ENCODE measurements at places on chromosomes 1 and 21.

DNA sequence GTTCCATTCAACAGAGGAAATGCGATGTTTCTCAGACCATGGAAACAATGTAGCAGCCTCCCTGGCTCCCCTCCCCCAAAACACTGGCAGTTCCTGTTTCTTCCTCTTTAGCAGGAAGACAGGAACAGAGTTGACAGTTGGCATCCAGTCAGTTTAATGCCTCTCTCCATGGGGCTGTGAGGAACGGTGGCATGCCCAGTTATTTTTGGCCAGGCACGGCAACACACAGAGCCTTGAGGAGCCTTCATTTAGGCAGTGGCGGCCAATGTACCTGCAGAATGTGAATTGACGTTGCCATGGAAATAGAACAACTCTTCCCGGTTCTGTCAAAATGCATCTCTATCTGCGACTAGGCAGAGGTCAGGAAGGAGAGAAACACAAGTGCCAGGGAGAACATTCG is 330.6 kb downstream of the DSCAM start:
- no peak for DNase-seq

- DNase-seq: no peak
These were observed 32.0 kb downstream of the PGBD5 start for GRCh38 chr1:230394134-230394533.

DNA sequence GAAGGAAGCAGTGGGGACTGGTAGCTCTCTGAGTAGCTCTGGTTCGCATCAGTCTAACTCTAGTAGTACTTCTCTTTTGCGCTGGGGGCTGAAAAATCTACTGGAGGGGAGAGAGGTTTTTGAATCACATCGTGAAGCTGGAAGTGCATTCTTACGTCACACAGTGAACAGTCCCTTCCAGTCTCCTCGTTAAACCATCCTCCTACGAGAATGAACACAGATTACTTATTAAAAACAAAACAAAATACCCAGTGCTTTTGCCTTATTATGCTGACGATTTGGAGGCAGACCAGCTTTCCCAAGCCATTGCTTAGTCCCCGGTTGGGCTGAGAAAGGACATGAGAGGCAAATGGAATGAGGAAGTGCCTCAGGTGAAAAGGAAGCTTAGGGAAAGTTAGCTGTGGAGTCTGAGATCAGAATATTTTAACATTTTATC is 16.1 kb downstream of the HUNK start:
- no peak for DNase-seq

- peak; percentile 33 for DNase-seq
These were observed 397.2 kb downstream of the KCNH1 start for GRCh38 chr1:210736713-210737112.

GRCh38 chr1:70754701-70755100 is 292.9 kb downstream of the PTGER3 start:
- no peak for DNase-seq

GRCh38 chr1:164644774-164645644 is 86.0 kb downstream of the PBX1 start:
- DNase-seq: no peak

DNA sequence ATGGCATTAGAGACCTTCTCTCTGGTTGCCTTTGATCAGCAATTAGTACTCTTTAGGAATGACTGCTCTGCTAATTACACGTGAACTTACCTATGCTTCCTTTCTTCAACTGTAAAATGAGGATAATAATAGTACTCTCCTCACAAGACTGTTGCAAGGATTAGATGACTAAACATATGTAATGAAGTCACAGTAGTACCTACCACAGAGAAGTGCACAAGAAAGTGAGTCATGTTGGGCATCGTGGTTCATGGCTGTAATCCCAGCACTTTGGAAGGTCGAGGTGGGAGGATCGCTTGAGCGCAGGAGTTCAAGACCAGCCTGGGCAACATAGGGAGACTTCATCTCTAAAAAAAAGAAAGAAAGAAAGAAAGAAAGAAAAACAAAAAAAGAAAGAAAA is 68.1 kb upstream of the AK4 start:
- DNase-seq: no peak

DNA sequence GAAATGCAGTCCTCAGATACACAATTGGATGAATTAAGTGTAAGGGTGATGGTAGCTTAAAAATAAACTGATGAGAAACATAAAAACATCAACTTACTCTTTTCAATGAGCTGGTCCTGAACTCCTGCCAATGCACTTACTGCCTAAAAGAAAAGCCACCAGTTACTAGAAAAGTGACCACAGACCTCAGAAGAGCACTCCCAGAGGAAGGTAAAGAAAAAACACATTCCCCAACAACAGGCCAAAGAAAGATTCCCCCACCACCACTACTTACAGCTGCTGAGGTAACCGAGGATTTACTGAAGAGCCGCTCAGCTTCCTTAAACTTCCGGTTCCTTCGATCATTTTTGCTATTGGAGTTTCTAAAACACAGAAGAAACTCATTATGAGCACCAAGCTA is 5.4 kb downstream of the MEAF6 start:
- no peak for DNase-seq

GRCh38 chr1:198903203-198903602 is 264.4 kb downstream of the PTPRC start:
- no peak for DNase-seq

DNA sequence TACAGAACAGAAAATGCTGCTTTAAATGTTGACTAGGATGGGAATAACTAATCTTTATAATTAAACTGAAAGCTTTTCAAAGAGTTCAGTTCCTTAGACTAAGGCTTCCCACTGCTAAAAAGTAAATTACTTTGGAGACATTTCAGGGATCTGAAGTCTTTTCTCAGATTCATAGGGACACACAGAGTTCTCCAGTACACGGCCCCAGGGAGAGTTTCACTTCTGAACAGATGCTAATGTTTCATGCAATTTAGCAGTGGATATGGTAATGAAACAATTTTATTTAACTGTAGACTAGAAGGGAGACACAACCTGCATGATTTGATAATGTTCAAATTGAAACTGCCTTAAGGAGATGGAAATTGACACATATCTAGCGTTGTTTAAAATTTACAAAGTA is 1282.6 kb downstream of the NCAM2 start:
- DNase-seq: no peak

DNA sequence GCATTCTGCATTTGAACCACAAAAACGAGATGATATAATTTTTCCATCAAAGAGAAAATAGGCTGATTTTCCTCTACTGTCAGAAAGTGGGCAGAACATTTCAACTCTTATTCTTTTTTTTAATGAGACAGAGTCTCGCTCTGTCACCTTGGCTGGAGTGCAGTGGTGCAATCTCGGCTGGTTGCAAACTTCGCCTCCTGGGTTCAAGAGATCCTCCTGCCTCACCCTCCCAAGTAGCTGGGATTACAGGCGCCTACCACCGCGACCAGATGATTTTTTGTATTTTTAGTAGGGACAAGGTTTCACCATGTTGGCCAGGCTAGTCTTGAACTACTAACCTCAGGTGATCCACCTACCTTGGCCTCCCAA is 11.6 kb downstream of the DSTYK start:
- no peak for DNase-seq

DNA sequence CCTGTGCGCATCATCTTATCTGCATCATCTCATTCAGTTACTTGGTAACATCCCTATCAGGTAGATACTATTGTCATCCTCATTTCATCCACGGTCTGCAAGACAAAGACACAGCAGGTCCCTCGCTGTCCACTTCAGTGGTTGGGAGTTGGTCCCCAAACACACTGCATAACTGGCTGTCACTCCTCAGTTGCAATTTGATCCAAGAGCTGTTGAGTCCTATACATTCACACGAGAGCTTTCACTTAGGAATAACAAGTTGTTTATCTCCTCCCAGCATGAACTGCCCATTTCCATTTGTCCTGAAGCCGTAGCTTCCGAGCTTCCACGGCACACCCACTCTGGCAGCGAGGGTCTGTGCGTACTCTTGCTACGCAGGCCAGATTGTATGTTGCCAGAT is 472.0 kb downstream of the CAMTA1 start:
- no peak for DNase-seq

DNA sequence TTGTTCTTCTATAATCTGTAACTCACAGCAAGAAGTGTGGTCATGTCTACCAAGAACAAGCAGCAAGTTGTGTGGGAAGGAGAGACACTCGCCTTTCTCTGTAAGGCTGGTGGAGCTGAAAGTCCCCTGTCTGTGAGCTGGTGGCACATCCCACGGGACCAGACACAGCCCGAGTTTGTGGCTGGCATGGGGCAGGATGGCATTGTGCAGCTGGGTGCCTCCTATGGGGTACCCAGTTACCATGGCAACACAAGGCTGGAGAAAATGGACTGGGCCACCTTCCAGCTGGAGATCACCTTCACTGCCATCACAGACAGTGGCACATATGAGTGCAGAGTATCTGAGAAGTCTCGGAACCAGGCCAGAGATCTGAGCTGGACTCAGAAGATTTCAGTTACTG is 15.5 kb downstream of the CD101 start:
- DNase-seq: no peak

- DNase-seq: no peak
These were observed 18.1 kb downstream of the COL6A1 start for GRCh38 chr21:45999581-46000181.

- no peak for DNase-seq
These were observed 11.4 kb upstream of the S100A8 start for GRCh38 chr1:153402226-153402625.

GRCh38 chr1:180282401-180283044 is 52.5 kb downstream of the LHX4 start:
- no peak for DNase-seq

DNA sequence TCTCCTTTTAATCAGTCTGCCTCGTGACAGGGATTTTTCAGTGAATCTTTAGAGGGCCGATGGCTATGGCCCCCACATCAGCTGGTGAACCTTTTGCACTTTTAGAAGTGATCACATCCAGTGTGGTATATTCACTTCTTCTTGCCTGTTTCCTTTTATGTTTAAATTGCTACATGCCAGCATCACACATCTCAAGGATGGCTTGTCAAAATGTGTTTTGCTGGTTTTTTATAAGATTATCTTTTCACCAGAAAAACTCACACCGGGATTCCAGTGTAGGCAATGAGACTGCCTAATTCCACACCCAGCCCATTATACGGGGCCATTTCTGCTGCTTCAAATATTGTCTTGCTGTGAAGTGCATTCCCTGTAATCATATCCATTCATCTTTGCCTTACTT is 1151.7 kb upstream of the ADGRL4 start:
- DNase-seq: no peak

GRCh38 chr21:41280115-41280919 is 36.3 kb upstream of the FAM3B start:
- no peak for DNase-seq

GRCh38 chr21:39189857-39190604 is 6.8 kb upstream of the PSMG1 start:
- no peak for DNase-seq

GRCh38 chr21:23111070-23111600 is 2112.9 kb downstream of the NCAM2 start:
- no peak for DNase-seq

- no peak for DNase-seq
These were observed 57.6 kb downstream of the NENF start for GRCh38 chr1:212490276-212490675.

- DNase-seq: no peak
These were observed 17.2 kb downstream of the PRDM15 start for GRCh38 chr21:41861987-41862386.

GRCh38 chr1:189429610-189430009 is 1048.1 kb downstream of the BRINP3 start:
- DNase-seq: no peak

DNA sequence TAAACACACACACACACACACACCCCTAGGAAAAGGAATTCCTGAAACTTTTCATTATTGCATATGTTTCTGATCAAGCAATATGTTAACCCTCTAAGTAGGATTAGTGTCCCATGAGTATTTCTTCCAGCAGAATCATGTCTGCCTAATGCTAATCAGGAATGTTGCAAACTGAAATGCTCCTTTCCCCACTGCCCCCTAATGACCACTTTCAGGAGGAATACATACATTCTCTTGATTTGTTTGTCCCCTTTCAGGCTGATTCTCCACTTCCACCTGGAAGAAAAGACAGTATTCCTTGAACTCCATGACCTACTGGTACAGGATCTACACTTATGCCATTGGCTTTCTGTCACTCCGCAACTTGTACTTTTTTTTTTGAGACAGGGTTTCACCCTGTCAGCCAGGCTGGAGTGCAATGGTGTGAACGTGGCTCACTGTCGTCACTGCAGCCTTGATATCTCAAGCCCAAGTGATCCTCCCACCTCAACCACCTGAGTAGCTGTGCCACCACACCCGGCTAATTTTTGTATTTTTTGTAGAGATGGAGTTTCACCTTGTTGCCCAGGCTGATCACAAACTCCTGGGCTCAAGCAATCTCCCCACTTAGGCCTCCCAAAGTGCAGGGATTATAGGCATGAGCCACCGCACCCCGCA is 56.7 kb downstream of the LRIG2 start:
- no peak for DNase-seq

GRCh38 chr21:21436012-21436534 is 437.9 kb downstream of the NCAM2 start:
- DNase-seq: no peak

DNA sequence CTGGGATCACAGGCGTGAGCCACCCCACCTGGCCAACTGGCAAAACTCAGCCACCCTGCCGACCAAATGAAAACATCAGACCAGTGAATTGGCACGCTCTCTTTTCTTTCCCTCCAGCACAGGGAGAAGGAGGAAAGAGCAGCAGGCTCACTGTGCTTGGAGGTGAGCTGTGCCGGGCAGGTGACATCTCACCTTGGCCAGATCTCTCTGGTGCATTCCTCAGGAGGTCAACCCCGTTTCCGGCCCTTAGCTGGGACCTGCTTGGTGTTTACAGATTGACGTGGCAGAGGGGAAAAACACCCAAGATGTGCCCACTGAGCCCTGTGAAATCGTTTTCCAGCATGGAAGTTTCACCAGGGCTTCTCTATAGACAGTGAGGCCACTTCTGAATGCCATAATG is 45.1 kb downstream of the TMEM51 start:
- no peak for DNase-seq

DNA sequence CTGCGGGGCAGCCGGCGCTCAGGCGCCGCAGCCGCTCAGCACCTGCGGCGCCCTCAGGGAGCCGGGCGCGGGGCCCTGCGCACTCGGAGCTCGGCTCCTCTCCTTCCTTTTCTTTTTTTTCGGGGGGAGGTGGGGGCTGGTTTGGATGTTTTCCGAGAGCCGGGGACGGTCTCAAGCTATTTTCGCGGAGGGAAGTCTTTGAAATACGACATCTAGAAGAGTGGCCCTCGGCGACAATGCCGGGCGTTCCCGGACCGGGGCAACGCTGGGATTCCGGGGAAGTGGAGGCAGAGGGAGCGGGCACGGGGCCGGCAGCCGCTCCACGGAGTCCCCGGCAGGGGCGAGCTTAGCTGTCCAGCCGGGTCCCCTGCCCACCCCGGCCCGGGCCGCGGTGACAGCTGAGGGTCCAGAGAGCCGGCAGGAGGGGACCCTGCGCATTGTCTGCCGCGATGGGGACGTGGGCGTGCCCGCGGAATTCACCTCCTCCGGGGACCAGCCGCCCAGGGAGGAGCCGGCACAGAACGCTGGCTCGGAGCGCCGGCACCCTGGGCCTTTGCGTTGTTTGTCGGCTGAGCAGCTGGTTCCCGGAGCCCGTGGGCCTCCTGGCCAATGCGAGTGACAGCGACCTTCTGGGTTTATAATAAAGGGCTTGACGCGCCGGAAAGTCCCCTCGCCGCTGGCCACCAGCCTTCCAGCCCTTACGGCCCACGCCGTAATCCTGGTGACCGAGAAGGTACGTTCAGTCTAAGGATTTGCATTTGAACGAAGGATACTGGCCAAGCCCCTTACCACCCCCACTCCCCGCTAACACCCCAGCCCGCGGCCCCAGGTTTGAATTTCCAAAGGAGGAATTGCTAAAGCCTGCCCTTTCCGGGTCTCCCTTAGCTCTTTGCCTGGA is 582 bp downstream of the SLC37A1 start:
- no peak for DNase-seq

GRCh38 chr1:85495556-85495955 is 30.6 kb upstream of the DDAH1 start:
- DNase-seq: no peak

- no peak for DNase-seq
These were observed 38.4 kb downstream of the EEIG2 start for GRCh38 chr1:108598340-108598739.
